ENCODE measurements at places on chromosomes 16 and 17.

GRCh38 chr17:77439189-77440018 is 298.6 kb downstream of the SEC14L1 start:
- DNase-seq: no peak

DNA sequence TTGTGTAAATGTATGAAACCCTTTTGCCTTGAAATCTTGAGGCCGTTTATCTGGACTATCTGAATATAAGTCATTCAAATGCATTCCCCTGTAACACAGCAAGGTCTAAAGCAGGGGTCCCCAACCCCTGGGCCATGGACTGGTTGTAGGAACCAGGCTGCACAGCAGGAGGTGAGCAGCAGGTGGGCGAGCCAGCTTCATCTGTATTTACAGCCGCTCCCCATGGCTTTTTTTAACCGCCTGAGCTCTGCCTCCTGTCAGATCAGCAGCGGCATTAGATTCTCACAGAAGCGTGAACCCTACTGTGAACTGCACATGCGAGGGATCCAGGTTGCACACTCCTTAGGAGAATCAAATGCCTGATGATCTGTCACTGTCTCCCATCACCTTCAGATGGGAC is 24.1 kb downstream of the DNAH3 start:
- DNase-seq: no peak

DNA sequence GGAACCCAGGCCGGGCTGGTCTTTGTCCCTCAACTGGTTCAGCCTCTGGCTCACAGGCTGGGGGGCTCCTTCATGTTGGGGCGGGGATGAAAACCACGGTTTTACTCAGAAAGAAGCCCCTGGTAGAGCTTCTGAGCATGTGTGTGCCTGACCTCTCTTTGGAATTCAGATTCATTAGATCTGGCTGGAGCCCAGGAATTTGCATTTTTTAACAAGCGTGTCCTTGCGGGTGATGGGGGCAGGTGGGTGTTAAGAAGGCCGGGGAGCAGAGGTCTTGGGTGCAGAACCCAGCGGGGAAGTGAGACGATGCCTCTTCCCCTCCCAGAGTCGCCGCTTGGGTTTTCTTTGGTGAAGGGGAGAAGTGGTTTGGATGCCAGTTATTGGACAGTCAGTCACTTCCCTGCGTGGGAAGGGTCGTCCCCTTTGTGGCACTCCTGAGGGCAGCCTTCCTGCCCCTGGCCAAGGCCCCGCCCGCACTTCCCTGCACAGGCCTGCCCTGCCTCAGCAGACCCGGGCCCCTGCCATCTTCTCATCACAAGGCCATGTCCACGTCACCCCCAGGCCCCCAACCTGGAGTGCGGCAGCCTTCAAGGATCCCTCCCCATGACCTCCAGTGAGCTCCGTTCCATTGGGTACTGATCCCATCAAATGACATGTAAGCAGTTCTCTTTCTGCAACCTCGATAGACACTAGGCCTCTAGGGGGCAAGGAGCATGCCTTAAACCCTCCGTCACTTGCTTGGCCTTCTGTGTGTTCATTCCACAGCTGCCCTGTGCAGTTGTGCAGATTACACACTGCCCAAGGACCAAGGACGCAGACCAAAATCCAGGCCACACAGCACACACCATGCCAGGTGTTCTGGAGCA is 177.7 kb upstream of the CIBAR2 start:
- DNase-seq: no peak

GRCh38 chr16:10685709-10686108 is 9.0 kb downstream of the TEKT5 start:
- no peak for DNase-seq

DNA sequence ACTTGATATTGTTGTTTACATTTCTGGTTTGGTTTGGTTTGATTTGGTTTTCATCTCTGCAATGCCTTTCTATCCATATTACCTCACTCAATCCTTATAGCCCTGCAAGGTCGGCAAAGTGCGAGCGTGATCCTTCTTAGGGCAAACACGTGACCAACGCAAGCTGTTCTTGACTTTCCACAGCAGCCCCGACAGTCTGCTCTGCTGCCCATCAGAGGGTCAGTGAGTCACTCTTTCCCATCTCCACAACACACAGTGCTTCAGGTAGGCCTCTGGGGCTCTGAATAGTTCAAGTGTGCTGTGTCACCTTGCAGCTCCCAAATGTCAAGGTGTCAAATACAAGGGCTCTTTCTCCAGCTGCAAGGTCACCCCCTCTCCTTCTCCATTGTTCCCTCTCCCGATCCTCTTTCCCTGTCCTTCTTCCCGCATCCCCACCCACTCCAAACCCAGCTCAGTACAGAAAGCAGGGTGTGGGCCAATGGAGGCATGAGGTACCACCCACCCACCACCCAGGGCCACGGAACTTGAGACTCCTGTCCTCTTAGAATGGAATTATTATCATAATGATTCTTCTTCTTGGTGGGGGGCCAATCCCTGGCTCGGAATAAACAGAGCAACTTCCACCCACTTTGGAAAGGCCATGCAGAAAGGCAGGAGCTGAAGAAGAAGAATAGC is 139.7 kb downstream of the SLC39A11 start:
- no peak for DNase-seq

- DNase-seq: no peak
Measured at GRCh38 chr17:67248291-67248690, 3.3 kb upstream of the HELZ start.

DNA sequence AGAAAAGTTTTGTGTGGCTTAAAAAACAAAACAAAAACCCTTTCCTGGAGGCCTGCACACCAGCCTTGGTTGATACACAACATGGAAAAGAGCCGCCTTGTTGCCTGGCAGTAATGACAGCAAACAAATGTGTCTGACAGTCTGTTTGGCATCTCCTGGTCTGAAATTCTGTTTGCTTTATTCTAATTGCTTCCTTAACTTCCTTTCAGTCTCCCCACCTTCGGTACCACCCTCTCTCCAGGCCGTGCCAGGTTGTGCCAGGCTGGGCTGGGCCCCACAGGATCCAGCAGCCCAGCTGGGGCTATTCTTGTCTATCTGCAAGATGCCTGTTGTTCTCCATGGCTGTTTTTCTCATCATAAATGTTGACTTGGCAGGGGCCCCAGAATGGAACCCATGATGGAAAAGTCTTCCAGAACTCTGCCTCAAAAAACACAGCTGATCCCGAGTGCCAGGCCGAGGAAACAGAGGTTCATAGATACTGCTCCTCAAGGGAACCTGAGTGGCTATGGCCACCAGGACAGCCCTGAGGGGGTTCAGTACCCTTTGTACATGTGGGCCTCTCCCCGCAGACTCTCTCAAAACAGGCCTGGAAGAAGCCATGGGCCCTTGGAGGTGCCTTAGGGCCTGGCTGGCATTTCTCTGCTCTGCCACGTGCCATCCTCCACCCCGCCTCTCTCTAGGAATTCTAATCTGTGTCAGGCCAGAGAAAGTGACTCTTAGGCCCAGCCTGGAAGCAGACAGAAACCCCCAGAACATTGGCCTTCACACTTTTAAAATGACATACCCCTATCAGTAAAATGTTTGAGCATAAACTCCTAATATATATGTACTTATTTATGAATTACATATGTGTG is 50.5 kb downstream of the YPEL2 start:
- peak; percentile 79 for DNase-seq

- no peak for DNase-seq
Measured at GRCh38 chr16:76268824-76269223, 8.4 kb upstream of the CNTNAP4 start.

DNA sequence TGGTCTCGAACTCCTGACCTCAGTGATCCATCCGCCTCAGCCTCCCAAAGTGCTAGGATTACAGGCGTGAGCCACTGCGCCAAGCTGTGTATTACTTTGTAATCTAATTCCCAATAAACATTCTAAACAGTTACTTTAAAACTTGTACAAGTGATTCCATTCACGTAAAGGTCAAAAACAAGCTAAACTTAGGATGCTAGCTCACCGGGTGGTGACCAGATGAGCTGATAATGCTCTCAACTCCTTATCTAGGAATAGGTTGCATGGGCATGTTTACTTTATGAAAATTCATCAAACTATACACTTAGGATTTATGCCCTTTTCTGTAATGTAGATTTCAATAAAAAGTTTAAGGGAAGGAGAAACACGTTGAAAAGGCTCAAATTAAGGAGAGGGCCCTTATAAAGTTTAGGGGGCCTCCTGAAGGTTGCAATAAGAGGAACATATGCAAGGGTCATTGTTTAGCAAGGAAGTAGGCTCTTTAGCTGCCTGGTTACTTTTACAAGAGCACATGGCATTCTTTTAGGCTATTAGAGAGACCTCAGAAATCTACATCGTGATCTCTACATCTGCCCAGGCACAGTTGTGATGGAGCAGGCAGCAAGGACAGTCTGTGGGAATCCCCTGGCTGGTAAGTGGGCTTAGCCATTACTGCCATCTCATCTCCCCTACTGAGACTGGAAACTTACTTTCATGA is 13.3 kb downstream of the CDR2 start:
- no peak for DNase-seq

GRCh38 chr16:82313754-82314153 is 143.7 kb upstream of the MPHOSPH6 start:
- DNase-seq: no peak
